ENCODE measurements at places on chromosomes 5 and 9.
A peak's percentile ranks its signal among the peaks of the same experiment; 100 is the strongest.

GRCh38 chr9:1929722-1930244 is 85.4 kb upstream of the SMARCA2 start:
- no peak for DNase-seq

- no peak for DNase-seq
These were observed 92.5 kb upstream of the CPEB4 start for GRCh38 chr5:173795601-173796000.

- no peak for DNase-seq
These were observed 154.4 kb upstream of the STK32A start for GRCh38 chr5:147080391-147080790.

- DNase-seq = no peak
These were observed 25.0 kb downstream of the WDR36 start for GRCh38 chr5:111117136-111117535.

DNA sequence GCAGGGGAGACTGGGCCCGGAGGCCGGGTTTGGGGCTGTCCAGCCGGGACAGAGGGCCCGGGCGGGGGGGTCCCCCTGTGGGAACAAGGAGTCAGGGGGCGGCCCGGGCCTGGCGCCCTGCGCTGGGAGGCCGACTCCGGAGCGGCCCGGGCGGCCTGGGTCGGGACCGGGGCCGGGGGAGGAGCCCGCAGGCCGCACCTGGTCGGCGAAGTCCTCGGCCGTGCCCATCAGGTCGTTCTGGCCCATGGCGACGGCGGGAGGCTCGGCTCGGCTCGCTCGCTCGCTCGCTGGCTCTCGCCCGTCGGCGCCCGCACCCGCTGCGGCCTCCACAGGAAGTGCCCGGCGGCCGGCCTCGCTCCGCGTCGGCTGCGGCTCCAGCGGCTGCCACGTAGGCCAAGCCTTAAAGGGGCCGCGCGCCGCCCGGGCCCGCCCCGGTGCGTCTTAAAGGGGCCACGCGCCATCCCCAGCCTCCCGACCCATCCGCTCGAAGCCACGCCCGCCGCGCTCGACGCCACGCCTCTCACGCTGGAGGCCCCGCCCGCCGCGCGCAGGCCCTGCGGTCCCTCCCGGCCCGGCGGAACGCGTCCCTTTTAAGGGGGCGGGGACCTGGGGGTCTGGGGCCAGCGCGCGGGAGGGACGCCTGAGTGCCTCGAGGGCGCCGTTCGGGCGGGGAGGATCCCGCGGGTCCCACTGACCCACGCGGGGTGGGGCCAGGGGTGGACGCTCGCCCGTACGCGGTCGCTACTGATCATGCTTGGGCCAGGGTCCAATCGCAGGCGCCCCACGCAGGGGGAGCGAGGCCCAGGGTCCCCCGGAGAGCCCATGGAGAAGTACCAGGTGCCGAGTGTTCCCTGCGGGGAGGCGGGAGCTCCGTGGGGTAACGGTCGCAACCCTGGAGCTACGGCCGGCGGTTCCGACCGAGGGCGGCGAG is at the start of the genes STKLD1 and SURF4:
TSS of gene STKLD1 (plus strand) at position 643 of the 931 bp plus-strand sequence. CDS start at position 751, 108 bp downstream.
TSS of gene SURF4 (minus strand) at position 337 of the 931 bp plus-strand sequence. CDS start at position 246, 91 bp downstream.
- DNase-seq = peak; percentile 73

DNA sequence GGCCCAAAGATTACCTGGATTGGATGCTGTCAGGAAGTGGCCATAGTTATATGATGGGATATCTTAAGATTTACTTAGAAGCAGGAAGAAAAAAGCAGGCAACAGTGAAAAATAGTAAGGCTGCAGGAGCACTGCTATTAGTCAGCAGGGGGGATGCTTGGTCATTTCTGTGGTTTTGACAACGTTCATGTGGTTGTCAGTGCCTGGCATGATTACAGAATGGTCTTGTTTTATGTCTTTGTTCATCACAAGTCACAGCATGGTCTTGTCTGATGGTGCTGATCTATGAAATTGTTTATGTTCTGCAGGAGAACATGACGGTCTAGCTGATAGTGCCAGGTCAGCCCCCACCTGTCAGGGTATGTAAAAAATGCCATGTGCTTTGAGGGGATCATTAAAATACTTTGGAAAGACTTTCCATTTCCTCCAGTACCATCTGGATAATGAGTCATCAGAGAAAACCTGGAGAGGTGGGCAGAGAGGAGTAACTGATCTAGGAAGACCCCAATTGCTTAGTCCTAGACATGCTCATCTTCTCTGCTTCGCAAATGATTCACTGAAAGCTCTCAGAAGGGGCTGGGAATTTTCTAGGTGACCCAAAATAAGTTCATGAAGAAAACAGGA is 48.5 kb downstream of the PLGRKT start:
- no peak for DNase-seq

DNA sequence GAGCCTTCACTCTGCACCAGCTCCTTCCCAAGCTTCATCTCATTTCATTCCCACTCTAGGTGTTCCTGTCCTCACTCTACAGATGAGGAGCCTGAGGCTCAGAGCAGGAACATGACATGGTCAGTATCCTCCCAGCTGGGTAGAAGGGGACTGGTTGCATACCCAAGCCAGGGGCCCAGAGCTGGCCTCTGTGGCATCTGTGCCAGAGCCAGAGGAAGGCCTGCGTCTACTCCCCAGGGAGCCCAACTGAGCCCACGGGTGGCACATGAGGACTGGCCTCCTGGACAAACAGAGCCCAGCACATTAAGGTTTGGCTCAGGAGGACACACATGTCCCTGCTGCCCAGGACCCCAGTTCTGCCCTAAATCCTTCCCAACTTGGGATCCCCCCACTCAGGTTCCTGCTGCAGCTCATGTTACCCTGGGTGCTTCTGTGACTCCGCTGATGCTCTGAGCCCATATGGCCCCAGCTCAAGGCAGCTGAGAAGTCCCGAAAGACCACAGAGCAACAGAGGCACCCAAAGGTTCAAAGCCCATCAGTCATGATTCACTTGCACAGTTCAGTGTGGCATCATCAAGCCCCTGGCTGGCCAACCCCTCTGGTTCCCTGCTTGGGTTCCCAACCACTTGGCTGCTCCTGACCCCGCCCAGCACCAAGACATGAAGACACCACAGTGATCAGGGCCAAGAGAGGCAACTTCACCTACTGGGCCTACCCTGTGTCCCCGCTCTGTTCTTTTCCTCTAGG is 8.5 kb upstream of the NEURL1B start:
- DNase-seq = no peak
